ENCODE measurements at places on chromosomes 5 and 9.

DNA sequence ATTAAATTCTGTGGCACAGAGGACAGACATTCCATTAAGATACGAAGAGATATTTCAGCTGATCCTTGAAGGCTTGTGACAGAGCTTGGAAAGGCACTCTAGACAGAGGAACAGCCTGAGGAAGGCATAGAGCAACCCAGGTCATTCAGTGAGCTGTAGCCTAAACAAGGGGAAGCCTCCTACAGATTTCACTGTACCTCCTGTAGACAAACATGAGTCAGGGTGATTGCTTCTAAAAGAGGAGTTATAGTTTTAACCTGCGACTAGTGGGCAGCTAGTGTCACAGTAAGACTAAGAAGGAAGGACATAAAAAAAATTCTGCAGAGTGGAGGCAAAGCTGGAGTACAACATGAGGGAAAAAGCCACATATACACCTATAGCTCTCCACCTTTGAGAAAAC, 43.5 kb upstream of the ANKDD1B start:
- DNase-seq: no peak

DNA sequence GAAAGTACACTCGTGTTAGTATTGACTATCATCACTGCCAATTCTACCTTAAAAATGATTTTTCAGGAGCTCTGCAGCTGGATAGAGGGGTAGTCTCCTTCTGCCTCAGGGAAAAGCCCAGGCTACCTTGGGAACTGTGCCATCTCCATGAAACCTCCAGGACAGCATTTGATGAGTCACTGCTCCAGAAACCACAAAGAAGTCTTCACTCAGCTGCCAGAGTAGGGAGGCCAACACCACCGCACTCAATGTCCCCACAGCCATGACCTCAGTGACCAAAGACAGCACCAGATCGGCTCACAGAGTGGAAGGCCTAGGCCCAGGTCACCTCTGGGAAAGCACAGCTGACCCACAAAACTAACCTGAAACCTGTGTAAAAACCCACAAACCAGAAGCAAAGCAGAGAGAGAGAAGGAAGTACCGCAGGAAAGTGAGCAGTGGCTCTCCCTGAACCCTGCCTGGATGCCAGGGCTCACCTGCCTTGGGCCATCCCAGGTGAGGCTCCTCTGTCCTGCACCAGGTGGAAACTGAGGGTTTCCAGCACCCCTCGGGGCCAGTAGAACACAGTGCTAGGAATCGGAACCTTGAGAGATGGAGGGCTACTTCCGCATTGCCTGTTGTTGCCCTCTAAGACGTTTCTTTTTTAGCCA, 30.0 kb downstream of the S1PR3 start:
- no peak for DNase-seq

DNA sequence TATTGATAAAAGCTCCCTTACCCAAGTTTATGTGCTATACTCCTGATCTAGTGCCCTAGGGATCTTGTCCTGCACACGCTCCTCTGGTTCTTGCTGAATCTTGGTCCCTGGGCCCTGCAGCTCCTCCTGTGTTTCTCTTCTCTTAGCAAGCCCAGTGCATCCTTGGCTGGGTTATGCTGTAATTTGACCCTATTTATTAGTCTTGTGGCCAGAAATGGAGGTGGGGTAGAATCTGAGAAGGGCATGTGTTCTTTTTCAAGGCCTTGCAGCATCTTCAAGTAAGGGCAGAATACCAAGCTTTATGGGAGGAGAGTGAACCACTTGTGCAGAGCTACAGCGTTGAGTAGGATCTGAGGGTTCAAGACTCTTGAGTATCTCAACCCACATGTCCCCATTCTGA, 366.8 kb downstream of the FAM170A start:
- no peak for DNase-seq

GRCh38 chr5:146426853-146427618, 20.1 kb upstream of the TCERG1 start:
- DNase-seq: peak; percentile 12

GRCh38 chr5:139335811-139336210, 5.8 kb upstream of the PAIP2 start:
- DNase-seq: no peak

DNA sequence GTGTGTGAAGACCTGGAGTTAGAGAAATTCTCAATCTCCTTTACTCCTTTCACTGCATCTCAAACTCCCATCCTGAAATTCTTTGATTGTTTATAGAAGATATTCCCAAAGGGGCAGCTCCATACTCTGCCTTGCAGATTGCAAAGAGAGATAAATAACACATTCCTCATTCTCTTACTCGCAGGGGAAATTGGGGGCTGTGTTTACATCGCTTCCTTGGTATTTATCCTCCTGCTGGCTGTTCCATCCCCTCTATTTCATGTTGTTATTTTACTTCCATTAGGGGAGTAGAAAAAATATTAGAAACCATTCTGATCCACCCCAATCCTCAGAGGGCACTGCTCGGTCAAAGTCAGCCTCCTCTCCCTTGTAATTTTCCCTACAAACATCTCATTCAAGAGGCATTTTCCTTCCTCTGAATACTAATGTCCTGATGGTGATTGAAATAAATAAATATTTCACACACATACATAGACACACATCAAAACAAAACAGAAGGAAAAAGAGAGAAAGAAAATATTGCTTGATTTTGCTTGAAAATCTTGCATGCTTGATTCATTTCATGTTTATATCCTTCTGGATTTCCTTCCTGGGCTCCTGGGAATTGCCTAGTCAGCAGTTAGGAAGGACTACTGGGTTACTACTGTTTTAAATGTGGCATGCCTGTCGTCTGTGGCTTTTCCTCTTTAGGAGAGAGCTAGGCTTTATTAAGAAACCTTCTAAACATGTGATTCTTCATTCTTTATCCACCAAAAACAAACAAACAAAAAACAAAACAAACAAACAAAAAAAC, 420.1 kb upstream of the PAPPA start:
- DNase-seq: no peak

DNA sequence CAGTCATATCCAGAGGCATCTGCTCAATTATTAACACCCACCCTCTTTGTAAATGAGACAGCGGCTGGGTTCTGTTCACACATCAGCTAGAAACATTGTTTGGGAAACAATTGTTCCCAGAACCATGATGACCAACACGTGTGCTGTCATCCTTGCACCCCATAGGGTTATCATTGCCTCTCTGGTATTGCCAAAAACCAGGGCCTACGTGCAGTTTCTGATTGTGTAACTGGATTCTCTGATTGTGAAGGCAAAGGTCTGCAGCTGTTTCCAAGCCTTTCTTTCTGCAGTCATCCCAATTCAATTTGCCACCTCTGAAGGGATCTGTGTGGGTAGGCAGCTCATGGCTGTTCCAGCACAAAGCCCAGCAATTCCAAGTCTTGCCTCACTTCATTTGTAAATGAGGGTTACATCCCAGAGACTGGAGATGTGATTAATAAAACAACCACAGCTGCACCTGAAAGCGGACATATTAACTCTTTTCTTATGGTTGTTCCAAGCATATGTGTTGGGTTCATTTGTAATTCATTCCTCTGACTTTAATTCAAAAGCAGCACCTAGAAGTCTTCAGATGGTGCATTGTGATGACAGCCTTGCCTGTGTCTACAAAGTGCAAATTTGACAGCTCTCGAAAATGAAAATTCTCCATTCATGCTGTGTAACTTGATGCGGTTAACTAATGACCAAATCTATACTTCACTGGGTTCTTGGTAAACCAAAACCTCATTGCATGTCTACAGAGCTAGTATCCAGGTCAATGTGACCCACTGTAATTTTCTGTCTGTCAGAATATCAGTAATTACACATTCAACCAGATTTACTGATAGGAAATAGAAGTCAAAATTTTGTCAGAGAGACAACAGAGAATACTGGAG, 66.6 kb downstream of the YIPF5 start:
- no peak for DNase-seq

DNA sequence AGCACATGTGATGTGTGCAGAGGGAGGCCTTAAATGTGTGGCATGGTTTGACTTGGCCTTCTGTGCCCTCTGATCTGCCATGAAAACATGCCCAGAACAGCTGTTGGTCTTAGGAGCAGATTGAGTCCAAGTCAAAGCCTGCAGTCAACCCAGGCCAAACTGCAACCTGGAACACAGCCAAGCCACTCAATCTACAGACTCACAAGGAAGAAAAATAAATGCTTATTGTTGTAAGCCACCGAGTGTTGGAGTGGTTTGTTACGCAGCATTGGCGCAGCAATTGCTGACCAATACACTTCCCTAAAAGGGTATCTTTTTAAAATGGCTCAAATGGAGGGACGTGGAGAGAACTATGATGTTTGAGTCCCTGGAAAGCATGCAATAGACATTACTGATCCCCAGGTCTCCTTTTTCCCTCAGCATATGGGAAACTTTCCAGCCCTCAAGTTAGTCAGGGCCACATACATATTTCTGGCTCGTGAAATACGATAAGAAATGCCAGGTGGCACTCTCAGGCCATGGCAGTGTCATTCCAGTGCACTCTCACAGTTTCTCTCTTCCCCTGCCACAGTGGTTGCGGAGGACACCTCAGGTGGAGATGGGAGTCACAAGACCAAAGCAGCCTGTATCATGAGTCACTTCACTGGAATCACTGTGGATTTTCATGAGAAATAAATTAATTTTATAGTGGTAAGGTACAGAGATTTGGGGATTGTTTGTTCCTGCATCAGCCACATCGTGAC, 168.0 kb upstream of the ZNF618 start:
- DNase-seq: no peak

DNA sequence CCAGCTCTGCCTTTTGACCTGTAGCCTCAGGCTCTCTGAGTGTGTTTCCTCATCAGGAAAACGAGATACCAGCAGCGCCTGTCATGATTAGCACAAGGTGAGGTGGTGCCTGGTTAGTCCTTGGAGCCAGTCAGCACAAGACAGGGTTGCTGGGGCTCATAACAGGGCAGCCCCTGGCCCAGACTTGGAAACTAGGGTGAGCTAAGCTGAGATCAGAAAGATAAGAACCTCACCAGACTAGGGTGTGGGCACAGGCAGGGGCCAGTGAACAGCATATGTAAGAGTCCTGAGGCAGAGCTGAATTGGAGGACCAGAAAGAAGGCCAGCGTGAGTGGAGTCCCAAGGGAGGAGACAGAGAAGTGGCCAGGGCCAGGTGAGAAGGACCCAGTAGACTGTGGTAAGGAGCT, 42.7 kb upstream of the FUBP3 start:
- no peak for DNase-seq

DNA sequence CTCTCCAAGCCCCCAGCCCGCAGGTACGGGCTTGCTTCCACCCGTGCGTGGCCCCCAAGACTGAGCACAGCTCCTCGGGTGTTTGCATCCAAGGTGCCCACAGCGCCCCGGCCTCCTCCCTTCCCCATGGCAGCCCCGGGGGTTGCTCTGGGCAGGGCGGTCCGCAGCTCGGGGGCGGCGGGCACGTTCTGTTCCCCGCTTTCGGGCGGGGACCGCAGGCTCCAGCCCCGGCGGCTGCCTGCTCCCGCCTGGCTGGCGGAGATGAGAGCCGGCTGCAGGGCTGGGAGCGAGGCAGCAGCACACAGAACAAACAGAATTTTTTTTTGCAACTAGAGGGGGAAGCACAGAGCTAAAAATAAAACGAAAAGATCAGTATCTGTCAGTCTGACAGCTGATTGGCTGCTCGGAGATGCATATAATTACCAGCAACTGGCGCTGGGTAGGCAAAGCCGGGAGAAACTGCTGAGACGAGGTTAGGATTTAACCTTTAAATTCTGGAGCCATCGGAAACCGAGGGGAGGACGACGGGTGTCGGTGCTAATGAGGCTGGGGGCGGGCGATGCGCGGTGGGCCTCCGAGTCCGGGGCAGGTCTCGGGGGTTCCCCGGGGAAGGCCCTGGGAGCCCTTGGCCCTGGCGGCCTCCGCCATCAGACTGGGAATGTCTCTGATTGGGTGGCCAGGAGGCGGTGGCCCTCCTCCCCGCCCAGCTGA, 142.7 kb upstream of the IER5L start:
- DNase-seq: peak; percentile 8

DNA sequence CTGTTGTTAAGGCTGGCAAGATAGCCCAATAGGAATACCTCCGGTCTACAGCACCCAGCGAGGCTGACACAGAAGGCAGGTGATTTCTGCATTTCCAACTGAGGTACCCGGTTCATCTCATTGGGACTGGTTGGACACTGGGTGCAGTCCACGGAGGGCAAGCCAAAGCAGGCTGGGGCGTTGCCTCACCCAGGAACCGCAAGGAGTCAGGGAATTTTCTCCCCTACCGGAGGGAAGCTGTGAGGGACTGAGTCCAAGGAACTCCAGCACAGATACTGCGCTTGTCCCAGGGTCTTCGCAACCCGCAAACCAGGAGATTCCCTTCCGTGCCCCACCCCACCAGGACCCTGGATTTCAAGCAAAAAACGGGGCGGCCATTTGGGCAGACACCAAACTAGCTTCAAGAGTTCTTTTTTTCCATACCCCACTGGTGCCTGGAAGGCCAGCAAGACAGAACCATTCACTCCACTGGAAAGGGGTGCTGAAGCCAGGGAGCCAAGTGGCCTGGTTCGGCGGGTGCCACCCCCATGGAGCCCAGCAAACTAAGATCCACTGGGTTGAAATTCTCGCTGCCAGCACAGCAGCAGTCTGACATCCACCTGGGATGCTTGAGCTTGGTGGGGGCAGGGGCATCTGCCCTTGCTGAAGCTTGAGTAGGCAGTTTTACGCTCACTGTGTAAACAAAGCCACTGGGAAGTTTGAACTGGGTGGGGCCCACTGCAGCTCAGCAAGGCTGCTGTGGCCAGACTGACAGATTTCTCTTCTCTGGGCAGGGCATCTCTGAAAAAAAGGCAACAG, 647.2 kb downstream of the BNC2 start:
- DNase-seq: no peak

Data from CD8-positive, alpha-beta memory T cell (primary cell).